ENCODE measurements at places on chromosomes 4 and X.

- no peak for DNase-seq
Observed at GRCh38 chr4:42906891-42907759, 14.6 kb downstream of the GRXCR1 start.

GRCh38 chrX:44731160-44731559, 112.7 kb upstream of the DUSP21 start:
- DNase-seq: no peak

- no peak for DNase-seq
Observed at GRCh38 chrX:115573185-115573584, 12.2 kb downstream of the PLS3 start.

GRCh38 chr4:4794421-4794820, 65.0 kb upstream of the MSX1 start:
- no peak for DNase-seq

DNA sequence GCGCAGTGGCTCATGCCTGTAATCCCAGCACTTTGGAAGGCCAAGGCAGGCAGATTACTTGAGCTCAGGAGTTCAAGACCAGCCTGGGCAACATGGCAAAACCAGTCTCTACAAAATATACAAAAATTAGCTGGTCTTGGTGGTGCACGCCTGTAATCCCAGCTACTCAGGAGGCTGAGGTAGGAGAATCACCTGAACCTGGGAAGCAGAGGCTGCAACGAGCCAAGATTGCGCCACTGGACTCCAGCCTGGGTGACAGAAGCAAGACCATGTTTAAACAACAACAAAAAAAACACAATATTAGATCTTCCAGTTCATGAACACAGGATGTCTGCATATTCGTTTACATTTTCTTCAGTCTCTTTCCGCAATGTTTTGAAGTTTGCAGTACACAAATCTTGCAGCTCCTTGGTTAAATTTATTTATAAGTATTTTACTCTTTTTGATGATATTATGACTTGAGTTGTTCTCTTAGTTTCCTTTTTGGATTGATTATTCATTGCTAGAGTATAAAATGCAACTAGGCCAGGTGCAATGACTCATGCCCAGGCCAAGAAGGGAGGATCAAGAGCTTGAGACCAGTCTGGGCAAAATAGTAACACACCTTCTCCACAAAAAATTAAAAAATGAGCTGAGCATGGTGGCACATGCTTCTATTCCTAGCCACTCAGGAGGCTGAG, 30.4 kb upstream of the ABCG2 start:
- DNase-seq: no peak

Data from inflammatory macrophage treated with lipopolysaccharide for 4 hours (primary cell).